ENCODE measurements at places on chromosomes 5 and 9. TPM values are rescaled to one million over a fixed set of nuclear protein-coding genes. Genes with fewer than 3 reads are reported as not detected.

- no peak for DNase-seq
These were observed 1381.4 kb upstream of the CDH6 start for GRCh38 chr5:29811914-29812679.

GRCh38 chr9:96508227-96508940, 58.4 kb downstream of the HABP4 start:
- no peak for DNase-seq

DNA sequence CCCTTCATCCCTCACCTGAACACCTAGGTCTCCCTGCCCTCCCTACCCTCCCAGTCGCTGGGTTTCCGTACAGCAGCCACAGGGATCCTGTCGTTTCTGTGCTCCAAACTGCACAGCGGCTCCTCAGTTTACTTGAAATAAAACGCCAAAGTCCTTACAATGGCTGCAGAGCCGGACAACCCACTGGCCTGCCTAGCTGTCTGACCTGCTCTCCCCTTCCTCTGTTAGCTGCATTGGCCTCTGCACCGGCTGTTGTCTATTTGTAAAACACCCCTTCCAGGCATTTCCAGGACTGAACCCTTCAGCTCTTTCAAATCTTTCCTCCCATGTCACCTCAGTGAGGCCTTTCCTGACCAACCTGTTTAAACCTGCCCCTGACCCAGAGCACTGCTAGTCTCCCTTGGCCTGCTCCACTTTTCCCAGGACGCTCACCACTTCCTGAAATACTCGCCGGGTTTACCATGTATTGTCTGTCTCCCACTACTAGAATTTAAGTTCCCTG, 9.1 kb upstream of the MGAT1 start:
- DNase-seq: no peak

- DNase-seq: no peak
These were observed 9.0 kb upstream of the EDF1 start for GRCh38 chr9:136875155-136875554.

- DNase-seq: peak; percentile 35
These were observed 148.1 kb upstream of the MPDZ start for GRCh38 chr9:13427587-13427986.

GRCh38 chr5:130337179-130337888, 433.1 kb downstream of the CHSY3 start:
- DNase-seq: peak; percentile 29

DNA sequence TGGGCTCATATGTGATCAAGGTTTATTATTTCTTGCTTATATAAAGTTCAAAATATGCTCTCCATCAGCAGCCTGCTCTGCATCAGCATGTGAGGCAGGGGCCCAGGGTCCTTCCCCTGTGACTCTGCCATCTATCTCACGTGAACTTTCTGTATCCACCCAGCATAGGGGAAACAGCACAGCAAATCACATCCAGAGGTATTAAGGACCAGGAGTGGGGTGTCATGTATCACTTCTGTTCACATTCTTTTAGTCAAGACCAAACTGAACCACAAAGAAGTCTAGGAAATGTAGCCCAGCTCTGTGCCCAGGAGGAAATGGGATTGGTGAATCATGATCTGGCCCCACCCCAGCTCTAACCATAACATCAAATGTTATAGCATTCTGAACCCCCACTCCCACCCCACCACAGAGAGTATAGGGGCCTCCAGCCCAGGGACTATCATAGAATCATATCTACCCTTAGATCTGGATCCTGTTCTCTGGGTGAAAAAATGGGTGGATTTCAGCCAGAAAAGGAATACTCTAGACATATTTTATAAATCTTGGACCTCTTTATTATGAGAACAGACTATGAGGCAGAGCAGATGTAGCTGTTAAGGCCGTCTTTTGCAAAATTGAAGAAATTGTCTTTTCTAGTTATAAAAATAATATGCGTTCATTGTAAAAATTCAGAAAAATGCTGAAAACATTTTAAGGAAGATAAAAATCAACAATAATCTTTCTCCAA, 473.7 kb downstream of the ARHGEF28 start:
- DNase-seq: no peak

GRCh38 chr9:127793093-127793708, 7.4 kb downstream of the CDK9 start:
- no peak for DNase-seq

DNA sequence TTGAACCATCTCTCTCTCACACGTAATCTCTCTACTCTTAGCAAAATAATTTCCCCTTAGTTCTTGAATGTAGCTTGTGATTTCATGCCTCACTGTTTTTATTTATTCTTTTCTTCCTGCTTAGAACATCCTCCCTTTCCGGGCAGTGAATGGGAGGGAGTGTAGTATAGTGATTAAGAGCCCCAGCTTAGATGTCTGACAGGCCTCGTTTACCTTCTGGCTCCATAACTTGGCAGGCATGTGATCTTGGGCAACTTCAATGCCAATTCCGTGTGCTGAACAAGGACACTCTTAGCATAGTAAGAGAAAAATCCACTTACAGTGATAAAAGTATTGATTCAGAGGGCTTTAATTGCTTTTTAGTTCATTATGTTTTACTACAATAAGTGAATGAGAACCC, 96.3 kb upstream of the TNPO1 start:
- no peak for DNase-seq

- DNase-seq: no peak
These were observed 460.8 kb downstream of the MTRR start for GRCh38 chr5:8329773-8330172.

DNA sequence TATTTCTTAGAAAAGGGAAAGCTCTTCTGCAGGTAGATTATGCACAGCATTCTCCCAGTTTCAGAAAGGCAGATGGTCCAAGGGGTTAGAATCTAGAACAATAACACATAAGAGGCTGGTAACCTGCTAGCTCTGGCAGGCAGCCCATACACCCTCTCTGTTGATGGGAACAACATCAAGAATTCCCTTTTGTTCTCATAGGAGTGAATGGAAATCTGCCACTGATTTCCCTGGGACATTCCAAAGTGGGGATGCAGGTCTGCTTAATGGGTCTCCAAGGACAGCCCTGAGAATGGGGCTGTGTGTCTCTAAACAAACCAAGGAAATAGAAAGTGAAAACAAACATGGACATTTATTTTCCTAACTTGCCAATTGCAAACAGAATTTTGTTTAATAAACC, 456.8 kb downstream of the EBF1 start:
- DNase-seq: no peak

The SEMA5A gene
- total RNA-seq: 1.6 TPM

The CAST gene
- total RNA-seq: 135 TPM

The ENTR1 gene
- 57.5 TPM for total RNA-seq

The C9orf72 gene
- 5.0 TPM for total RNA-seq

The PCDHA1 gene
- total RNA-seq: not detected

The SCGB3A2 gene
- total RNA-seq: not detected
